ENCODE measurements at places on chromosomes 1 and 21.

DNA sequence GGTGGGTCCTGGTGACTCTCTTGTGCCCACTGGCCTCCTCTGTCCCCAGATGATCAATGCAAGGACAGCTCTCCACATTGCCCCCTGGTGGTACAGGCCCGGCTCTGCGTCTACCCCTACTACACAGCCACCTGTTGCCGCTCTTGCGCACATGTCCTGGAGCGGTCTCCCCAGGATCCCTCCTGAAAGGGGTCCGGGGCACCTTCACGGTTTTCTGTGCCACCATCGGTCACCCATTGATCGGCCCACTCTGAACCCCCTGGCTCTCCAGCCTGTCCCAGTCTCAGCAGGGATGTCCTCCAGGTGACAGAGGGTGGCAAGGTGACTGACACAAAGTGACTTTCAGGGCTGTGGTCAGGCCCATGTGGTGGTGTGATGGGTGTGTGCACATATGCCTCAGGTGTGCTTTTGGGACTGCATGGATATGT is 10.8 kb downstream of the ADAMTSL4 start:
- DNase-seq: peak; percentile 59

DNA sequence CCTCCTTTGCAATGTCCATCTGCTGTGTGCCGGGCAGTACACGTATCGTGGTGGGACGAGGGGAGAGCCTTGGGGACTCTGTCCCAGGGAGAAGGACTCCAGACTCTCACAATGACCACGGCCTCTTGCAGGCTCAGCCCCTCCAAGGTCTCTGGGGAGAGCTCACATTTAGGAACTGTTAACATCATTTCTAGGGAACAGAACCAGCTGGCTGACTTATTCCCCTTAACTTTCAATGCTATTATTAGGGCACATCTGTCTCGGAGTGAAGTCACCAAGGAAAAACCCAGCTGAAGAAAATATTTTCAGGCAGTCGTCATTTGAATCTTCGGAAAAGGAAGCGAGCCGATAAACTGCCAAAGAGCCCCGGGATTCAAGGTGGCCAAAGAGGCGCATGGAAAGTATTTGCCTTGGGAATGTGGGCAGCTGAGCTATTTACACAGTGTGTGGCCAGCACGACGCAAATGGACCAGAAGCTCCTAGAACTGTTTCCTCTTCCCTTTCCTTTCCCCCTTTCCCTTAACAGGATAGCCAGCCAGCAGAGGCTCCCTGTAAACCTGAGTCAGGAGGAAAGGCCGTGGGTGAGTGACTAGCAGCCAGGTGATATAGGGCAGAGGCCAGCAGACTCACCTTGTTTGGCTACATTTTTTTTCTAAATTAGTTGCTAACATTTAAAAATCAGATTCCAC is 74.5 kb downstream of the ITPKB start:
- DNase-seq: no peak

DNA sequence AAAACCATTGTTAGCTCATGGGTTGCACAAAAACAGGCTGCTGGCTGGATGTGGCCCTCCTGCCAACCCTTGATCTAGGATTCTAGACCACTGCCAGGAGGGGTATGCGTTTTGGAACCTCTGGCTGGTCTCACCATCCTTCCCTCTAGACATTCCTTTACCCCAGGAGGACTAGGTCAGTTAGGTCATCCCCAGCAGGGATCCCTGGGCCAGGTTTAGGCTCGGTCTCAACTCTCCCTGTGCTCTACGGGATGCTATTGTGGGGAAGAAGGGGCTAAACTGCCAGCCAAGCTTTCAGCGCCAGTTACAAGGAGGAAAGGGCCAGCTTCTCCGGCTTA is 22.7 kb downstream of the SLC2A1 start:
- no peak for DNase-seq

- DNase-seq: peak; percentile 19
Observed at GRCh38 chr1:86419277-86419903, 4.6 kb upstream of the CLCA2 start.

- no peak for DNase-seq
Observed at GRCh38 chr1:43901196-43901961, 32.2 kb upstream of the ARTN start.

DNA sequence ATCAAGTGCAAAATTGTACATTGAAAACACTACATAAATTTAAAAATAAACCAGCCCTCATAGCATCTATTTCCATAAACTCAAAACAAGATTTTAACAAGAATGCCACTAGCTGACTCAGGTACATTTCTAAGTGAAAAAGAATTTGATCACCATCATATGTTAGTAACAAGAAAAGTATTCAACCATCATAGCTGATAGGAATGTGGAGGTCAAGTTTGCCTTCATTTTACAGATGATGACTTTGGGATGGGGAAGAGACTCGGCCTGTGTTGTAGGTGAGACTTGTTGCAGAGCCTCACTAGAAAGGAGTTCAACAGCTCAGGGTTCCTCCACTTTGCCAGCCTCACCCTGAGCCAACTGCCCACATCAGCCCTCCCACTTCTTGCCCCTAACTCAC is 318.8 kb upstream of the FAM78B start:
- DNase-seq: no peak

DNA sequence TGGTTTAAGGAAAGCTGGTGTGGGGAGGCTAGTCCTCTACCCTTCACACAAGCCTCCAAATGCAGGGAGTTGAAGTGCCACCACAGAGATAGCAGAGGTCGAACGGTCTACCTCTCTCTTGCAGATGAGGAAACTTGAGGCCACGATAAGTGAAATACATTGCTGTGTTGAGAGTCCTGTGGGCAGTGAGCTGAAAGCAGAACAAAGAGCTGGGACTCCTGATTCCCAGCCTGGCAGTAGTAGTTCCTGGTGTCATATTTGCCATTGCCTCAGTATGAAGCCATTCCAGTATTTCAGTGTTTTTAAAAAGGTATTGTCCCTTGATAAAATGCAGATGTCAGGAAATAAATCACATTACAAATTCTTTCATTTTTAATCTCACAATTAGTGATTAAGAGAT is 28.6 kb downstream of the AK4 start:
- no peak for DNase-seq

DNA sequence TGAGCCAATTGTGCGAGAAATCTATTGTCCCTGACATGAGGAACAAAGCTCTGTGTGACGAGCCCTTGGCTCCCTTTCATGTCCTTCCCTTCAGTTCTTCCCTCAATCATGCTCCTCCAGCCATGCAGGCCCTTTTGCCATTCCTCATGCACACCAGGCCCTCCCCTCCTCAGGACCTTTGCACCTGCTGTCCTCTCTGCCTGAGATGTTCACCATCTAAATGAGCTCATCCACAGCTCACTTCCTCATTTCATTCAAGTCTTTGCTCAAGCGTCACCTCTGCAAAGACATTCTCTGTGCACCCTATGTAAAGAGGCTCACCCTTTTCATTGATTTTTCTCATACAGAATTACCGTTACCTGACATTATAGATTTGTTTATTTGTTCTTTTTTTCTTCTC is 43.7 kb downstream of the C8B start:
- DNase-seq: no peak

GRCh38 chr1:87814573-87814972 is 485.9 kb downstream of the LMO4 start:
- no peak for DNase-seq

DNA sequence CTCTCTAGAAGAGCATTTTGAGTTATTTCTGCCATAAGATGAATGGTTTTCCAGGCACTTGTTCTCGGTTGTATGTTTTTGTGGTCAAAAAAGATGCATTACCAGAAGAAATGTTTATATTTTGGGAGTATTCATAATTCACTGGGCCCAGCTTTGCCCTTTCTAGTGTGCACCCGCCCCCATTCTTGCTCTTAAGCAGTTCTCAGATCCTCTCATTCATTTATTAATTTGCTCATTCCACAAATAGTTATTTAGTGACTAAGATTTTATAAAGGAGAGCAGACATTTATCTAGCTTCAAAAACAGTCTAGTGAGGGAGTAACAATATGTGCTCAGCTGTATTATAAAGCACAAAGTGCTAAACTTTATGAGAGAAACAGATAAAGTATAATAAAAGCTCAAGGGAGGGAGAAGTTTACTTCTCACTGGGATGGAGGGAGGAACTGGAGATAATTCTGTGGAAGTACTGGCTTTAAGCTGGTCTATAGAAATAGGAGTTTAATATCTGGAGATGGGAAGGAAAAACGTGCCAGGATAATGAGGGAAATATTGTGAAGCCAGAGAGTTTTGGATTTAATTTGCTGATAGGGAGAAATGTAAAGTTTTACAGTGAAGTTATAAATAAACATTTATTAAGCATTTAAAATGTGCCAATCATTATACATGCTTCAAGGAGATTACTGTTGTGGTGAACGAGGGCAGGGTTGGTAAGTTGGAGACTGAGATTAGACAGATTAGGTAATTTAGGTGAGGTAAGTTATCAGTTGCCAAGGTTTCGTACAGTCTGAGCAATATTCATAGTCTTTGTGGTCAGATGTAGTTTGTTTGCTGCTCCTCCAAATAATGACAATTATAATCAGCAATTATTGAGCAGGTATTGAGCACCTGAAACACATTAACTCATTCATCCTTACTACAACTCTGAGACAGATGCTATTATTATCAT is 9.1 kb upstream of the MACF1 start:
- DNase-seq: no peak

GRCh38 chr21:33070998-33071769 is 1.2 kb downstream of the OLIG1 start:
- no peak for DNase-seq

- DNase-seq: no peak
Observed at GRCh38 chr1:10814976-10815857, 18.8 kb upstream of the CASZ1 start.

- no peak for DNase-seq
Observed at GRCh38 chr1:10593750-10594149, 119.0 kb downstream of the PEX14 start.
